ENCODE measurements at places on chromosomes 3 and 15.

GRCh38 chr3:120495809-120496208 is 45.0 kb upstream of the FSTL1 start:
- DNase-seq, result no peak

DNA sequence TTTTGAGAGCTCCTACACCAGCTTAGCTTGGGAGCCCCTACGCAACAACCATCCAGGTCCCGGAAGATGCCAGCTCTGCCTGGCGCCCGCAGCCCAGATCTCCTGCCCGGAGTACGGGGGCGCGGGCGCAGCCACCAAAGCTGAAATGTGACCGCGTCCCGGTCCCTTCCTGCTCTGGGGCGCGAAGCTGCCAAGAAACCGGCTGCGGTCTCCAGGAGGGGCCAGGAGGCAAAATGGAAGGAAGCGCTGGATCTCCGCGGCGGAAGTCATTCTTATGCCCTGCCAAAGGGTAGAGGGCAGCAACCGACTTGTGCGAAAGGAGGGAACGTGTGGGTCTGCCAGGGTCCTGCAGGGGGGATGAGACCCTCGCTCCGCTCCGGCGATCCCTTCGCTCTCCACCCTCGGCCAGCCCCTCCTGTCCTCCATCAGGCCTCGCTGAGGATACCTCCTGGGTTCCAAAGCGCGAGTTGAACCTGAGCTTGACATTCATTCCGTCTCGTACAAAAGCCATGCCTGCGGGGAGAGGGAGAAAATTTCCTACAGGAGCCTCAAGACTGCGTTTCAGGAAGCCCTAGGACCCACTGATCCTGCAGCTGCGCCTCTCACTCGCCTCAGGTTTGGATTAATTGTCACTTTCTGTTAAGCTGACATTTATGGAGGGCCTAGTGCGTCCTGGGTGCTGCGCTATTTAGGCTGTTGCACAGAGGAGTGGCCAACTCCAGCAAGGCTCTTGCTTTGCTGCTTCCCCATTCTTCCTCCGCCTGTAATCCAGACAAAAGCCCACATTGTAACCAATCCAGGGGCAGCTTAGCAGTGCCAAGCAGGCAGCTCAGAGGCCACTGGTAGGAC is 98.3 kb upstream of the VGLL3 start:
- DNase-seq, result peak; percentile 83

DNA sequence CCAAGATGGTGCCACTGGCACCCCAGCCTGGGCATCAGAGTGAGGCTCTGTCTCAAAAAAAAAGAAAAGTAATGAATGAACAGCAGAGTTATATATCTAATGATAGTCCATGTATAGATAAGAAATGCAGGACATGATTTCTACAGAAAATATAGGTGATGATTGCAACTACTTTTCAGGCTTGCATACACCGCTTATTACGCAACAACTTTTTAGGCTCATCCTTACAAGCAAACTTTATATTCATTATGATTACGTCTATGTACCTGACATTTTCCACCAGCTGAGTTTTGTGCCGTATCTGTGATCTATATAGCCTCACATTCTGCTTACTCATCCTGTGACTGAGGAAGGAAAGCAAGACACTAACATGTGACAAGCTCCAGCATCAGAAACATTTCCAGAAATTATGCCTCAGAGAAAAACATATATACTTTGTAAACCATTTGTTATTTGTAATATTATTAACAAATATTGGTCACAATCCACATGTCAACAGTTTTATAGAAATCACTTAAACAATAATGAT is 906.3 kb downstream of the ZPLD1 start:
- DNase-seq, result no peak

DNA sequence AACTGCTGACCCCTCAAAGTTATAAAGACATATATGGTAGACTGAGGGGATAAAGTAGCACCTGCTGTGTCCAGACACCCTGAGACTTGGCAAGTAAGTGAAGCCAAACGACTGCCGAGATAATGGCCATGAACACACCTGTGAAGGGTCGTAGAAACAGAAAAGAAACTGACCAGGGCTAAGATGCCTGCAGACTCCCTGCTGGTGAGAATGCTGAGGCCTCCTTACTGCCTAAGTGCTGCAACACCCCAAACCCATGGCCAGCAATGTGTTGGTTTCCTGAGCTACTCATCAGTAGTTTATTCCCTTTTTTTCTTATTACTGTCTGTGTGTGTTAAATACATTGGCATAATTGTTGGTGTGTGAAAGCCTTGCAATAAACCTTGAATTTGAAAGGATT is 233.8 kb downstream of the ZNF385D start:
- DNase-seq, result no peak

DNA sequence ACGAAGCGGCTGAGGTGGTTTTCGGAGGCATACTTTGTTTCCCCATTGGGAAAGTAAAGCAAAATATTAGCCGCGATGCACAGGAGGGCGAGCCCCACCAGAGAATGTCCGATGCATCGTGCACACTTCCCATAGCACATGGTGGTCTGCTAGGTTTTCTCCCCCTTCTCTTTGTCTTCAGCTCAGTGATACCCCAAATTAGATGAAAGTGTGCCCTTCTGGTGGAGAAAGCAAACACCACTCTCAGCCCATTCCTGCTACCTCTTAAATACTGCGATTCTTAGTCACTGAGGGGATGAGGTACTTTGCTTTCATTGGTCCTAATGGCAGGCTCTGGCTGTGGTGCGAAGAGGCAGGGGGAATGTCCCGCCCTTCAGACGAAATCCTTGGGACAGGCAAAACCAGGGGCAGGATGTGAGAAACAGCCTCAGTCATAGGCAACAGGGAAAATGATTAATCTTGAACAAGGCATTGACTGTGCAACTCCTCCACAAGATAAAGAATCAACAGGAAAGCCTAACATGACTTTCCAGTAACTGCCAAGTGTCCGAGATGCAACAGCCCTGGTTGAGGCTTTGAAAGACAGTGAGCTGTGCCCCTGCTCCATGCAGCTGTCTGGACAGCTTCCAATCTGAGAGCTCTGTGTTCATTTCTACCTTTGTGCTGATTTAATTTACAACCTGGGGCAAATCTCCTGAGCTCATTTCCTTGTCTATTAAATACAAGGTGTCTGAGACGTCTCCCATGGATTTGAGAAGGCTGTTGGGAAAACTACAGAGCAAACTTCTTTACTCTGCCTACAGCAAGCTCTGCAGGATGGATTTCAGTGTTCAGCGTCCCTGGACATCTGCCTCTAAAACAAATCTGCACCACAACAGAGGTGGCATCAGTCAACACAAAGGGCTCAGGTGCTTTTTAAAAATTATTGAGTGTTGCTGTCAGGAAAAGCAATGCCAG is at the start of gene TM4SF1:
TSS of gene TM4SF1 (minus strand) at position 242 of the 957 bp plus-strand sequence. CDS start at position 140, 102 bp downstream.
- DNase-seq, result no peak

GRCh38 chr3:69324362-69325025 is 61.4 kb downstream of the FRMD4B start:
- peak; percentile 66 for DNase-seq

- no peak for DNase-seq
These were observed 3.8 kb upstream of the PCOLCE2 start for GRCh38 chr3:142892714-142893113.

DNA sequence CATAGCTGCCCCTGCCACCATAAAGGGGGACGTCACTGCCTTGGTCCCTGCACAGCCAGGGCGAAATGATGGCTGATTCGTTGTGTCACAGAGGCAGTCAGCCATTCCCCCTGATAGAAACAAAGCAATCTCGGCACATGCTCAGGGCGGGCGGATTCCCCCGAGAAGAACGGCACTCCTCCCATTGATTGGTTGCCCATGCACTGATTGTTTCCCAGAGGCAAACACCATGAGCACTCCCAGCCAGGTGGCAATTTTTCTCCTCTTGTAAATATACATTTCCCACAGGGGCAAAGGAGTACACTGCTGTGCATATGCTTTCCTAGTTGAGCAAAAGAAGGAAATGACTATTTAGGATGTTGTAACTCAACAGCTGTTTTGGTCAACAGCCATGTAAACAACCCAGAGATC is 56.5 kb downstream of the KY start:
- no peak for DNase-seq

GRCh38 chr3:1591327-1592028 is 498.7 kb downstream of the CNTN6 start:
- DNase-seq, result no peak

- DNase-seq, result no peak
These were observed 36.9 kb downstream of the GALNT15 start for GRCh38 chr3:16211176-16211904.

DNA sequence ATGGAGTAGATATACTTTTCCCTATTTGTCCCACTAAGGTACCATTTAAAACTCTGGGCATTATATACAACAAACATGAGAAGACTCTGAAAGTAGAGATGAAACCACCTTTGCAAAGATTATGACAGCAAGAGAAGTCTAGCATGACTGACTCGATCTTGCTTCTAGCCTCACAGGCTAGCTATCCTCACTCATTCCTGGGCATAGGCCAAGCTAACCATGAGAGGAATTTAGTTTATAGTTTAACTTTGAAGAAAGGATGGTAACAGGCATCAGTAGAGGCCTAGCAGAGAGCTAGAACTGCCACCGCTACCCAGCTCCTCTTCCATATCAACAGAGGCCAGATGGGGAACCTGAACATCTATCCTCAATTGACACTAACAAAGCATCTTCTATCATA is 63.5 kb upstream of the FSIP1 start:
- DNase-seq, result no peak

GRCh38 chr3:54733106-54734006 is 194.5 kb downstream of the LRTM1 start:
- DNase-seq, result peak; percentile 96

- no peak for DNase-seq
These were observed 309.9 kb upstream of the RASGRP1 start for GRCh38 chr15:38874464-38874863.

GRCh38 chr3:85298032-85298431 is 339.2 kb downstream of the CADM2 start:
- DNase-seq, result no peak

DNA sequence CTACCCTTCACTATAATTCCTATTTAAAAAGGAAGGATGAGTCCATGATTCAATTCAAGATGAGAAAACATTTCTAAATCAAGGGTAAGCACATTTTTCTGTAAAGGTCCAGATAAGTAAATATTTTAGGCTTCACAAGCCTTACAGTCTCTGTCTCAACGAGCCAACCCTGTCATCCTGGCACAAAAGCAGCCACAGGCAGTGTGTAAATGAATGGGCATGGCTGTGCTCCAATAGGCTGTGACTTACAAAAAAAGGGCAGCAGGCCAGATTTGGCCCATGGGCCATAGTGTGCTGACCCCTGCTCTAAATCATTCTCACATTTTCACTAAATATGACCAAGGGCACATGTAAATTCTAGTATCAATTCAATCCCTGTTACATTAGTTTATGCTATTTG is 200.4 kb downstream of the WNT5A start:
- DNase-seq, result no peak

DNA sequence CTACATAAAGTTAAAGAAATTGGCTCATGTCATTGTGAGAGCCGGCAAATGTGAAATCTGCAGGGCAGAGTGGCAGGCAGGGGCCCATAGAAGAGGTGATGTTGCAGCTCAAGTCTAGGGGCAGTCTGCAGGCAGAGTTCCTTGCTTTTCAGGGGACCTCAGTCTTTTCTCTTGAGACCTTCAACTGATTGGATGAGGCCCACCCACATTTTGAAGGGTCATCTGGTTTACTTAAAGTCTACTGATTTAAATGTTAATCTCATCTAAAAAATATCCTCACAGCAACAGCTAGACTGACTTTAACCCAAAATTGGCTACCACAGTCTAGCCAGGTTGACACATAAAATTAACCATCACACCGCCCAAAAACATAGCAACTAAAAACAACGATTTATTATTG is 77.6 kb upstream of the ALDH1L1 start:
- no peak for DNase-seq

- DNase-seq, result no peak
These were observed 74.8 kb downstream of the TMEM39A start for GRCh38 chr3:119388577-119388976.

GRCh38 chr3:87796137-87796842 is 262.5 kb downstream of the CGGBP1 start:
- no peak for DNase-seq

- no peak for DNase-seq
These were observed 756.1 kb upstream of the DPPA4 start for GRCh38 chr3:110093411-110093810.

GRCh38 chr3:160225176-160226025 is at the start of gene C3orf80:
TSS of gene C3orf80 (plus strand) at chr3:160225422. CDS start at chr3:160225636, 214 bp downstream.
- DNase-seq, result peak; percentile 81

DNA sequence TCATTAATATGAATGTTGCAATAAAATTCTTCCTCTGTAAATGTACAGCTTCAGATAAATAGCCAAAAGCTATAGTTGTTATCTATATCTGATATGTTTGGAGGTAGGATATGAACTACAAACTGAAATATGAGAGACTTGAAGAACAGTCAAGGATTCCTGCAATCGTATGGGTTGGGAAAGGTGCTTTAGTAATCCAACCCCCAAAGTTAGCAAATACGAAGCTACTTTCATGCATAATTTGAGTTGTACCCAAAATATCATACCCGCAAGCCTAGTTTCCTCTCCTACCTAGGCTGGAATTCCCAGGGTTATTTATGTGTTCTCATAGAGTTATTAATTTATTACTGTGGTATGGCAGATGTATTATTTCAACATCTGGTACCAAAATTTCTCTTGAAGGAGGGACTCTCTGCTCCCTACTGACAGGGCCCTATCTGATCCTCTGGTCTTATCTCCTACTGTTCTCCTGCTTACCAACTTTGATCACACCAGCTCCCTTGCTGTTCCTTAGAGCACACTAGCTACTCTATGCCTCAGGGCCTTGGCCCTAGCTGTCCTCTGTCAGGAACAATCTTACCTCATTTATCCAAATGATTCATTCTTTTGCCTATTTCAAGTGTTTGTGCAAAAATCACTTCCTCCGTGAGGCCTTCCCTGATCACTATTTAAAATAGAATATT is 140.4 kb upstream of the CCDC54 start:
- DNase-seq, result no peak

GRCh38 chr3:144865948-144866347 is 894.3 kb downstream of the DIPK2A start:
- no peak for DNase-seq

DNA sequence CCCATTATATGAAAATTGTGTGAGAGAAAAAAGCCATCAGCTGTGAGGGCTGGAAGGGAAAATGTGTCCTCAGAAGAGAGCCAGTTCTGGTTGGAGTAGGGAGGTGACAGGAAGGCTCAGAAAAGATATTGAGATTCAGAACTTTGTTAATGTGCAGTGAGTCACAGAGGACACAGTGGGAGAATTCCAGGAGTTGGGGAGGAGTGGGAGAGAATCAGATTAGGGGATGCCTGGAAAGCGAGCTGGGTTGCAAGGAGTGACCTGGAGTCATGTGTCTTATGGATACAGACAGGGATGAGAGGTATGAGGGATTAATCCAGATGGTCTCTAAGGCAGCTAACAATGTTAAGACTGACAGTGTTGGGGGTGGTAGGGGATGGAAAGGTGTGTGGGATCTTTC is 67.5 kb downstream of the CHST2 start:
- DNase-seq, result no peak

DNA sequence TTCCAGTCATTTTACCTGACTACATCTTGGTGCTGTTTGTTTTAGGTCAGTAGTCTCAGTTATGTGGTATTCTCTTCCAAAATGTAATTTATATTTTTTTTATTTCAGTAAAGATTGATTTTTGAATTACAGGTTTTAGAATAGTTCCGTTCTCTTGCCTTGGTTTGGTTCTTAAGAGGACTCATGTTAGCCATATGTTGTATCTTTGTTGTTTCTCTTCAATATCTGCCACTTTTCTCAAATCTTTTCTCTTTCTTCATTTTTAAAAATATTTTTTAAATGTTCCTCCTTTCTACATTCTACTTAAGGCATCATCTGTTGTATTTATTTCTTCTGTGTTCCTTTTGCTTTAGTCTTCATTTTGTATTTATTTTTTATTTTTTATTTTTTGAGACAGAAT is 5.6 kb upstream of the UBL7 start:
- DNase-seq, result no peak

GRCh38 chr3:42537350-42537749 is 34.9 kb downstream of the VIPR1 start:
- DNase-seq, result no peak
